ENCODE measurements at places on chromosomes 1 and 21. TPM values are rescaled to one million over a fixed set of nuclear protein-coding genes. Genes with fewer than 3 reads are reported as not detected.

DNA sequence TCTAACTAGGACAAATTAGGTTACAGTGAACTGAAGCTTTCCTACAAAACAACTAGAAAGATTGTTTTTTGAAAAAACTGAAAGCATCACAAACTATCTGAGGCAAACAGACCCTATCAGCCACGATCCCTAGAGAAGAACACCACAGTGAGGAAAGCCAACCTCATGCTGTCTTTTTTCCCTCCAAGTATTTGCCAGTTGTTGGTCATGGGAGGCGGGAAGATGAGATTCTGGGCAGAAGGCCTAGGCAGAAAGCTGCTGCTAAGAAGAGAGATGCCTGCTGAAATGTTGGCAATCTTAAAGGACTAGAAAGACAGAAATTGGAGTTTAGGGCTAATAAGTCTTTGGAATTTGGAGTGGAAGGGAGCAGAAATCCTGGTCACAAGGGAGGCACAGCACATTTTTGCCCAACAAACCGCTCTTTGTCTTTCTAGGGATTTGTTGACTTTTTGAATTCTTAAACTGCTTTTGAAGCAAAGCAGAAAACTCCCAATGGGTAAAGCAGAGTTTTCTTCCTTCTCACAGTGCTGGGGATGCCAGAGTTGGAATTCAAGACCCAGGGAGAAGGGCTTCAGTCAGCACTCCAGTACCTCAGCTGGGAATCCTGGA lies 83.9 kb downstream of the MT1HL1 start:
- no peak for DNase-seq

DNA sequence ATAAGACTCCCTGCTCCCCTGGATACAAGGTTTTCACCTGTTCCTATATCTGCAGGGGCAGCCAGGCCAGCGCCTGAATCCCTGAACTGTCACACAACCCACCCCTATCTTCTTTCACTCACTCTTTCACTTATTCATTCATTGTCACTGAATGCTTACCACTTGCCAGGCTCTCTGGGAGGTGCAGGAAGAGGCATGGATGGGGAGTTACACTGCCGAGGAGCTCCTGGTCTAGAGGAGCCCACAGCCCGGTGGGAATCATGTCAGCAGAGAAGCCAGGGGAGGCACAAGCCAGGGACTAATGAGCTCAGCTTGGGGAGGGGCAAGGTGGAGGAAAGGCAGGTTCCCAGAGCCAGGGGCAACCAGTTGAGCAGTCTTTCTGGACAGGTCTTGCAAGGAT lies 155.8 kb downstream of the TRABD2B start:
- no peak for DNase-seq

DNA sequence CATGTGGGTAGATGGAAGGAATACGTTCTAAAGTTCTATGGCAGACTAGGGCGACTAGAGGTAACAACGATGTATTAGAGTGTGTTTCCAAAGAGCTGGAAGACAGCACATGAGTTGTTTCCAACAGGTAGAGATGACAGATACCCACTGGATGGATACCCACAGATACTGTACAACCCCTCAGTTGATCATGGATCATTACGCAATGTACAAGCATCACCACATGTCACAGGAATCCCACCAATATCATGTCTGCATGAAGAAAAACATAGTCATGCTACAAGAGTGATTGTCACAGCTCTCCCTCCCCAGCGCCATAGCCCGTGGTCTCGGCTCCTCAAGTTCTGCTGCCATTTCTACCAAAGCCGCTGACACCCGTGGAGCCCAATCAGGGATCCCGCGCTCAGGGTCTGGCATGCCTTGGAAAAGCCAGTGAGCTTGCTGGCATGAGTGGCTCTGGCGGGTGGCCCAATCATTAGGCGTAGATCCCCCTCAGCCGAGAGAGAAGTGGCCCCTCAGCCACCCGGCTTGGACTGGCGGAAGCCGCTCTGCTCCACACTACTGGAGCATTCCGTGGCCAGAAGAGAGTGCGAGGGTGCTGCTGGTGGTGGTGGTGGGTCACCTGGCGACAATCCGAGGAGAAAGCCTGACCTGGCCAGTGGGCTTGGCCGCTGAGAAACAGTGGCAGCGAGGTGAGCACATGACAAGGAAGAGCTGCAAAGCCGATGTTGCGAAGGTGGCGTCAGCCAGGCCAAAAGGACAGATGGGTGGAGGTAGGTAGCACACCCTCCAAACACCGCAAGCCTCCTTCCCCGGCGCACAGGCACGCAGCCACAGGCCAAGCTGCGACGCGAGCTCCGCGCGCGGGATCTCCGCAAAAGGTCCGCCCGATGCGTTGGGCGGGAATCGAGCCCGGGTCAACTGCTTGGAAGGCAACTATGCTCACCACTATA lies 65.7 kb upstream of the FCGR2A start:
- no peak for DNase-seq

- no peak for DNase-seq
Measured at GRCh38 chr1:221839782-221840395, 98.0 kb upstream of the DUSP10 start.

Gene NTMT2
- not detected for total RNA-seq

Gene HCRTR1
- total RNA-seq: not detected

All from progenitor cell of endocrine pancreas (in vitro differentiated cells).